Astrocyte (in vitro differentiated cells and primary cell): ENCODE measurements at places on chromosomes 16 and 17. TPM values are rescaled to one million over a fixed set of nuclear protein-coding genes. Genes with fewer than 3 reads are reported as not detected.

ABCA8 gene
- not detected in 2 replicates for total RNA-seq

FZD2 gene
- total RNA-seq = 95.7 and 97.6 TPM in 2 replicates

CTRB1 gene
- not detected in 2 replicates for total RNA-seq

MYH2 gene
- total RNA-seq = 0.02 TPM in 1 of 2 replicates, not detected in the other

P2RX5 gene
- total RNA-seq = 2.4 TPM in 2 replicates
